Caki2 (cell line): ENCODE measurements at places on chromosomes 4 and X. TPM values are rescaled to one million over a fixed set of nuclear protein-coding genes. Genes with fewer than 3 reads are reported as not detected.

- no peak for DNase-seq
Observed at GRCh38 chr4:106270736-106271135, 45.3 kb downstream of the TBCK start.

APLN gene
- 0.06 and 0.07 TPM in 2 replicates for total RNA-seq

DNA sequence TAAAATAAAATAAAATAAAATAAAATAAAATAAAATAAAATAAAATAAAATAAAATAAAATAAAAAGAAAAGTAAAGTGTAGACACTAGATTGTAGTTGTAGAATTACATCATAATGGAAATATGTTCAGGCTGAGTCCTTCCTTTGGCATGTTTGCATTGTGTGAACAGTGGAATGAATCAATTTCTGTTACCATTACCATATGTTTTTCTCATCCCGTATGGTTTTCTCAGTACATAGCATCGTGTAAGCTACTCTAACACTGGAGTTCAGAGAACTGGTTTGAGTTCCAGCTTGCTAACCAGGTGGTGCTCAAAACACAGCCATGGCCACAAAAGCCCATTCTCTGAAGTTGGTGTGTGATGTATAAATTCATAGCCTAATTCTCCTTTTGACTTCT is 45.9 kb downstream of the USP11 start:
- no peak for DNase-seq

- DNase-seq, result no peak
Observed at GRCh38 chrX:103919270-103919637, 43.2 kb upstream of the TMSB15B start.

XPNPEP2 gene
- total RNA-seq, result not detected in 2 replicates

- no peak for DNase-seq
Observed at GRCh38 chr4:157804986-157805385, 367.8 kb downstream of the GASK1B start.

DNA sequence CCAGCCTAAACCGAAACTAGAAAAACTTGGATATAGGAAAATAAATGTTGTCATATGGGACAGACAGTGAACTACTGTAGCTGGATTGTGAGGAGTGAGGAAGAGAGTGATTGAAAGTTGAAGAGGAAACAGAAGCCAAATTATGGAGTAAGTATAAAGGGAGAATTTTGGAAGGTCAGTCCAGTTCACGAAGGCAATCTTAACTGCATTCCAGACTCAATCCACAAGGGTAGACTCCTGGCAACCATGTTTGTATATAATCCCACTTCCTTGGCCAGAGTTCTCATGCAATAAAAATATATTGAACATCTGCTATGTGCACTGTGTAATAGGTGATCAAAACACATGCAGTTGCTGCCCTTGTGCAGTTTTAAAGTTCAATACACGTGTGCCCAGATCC is 58.6 kb upstream of the CAMK2D start:
- no peak for DNase-seq

GRCh38 chr4:105184316-105184980 is 37.8 kb downstream of the TET2 start:
- DNase-seq, result peak; percentile 86

CFP gene
- total RNA-seq, result not detected in 2 replicates

- DNase-seq, result no peak
Observed at GRCh38 chr4:24010994-24011393, 121.1 kb upstream of the PPARGC1A start.

DNA sequence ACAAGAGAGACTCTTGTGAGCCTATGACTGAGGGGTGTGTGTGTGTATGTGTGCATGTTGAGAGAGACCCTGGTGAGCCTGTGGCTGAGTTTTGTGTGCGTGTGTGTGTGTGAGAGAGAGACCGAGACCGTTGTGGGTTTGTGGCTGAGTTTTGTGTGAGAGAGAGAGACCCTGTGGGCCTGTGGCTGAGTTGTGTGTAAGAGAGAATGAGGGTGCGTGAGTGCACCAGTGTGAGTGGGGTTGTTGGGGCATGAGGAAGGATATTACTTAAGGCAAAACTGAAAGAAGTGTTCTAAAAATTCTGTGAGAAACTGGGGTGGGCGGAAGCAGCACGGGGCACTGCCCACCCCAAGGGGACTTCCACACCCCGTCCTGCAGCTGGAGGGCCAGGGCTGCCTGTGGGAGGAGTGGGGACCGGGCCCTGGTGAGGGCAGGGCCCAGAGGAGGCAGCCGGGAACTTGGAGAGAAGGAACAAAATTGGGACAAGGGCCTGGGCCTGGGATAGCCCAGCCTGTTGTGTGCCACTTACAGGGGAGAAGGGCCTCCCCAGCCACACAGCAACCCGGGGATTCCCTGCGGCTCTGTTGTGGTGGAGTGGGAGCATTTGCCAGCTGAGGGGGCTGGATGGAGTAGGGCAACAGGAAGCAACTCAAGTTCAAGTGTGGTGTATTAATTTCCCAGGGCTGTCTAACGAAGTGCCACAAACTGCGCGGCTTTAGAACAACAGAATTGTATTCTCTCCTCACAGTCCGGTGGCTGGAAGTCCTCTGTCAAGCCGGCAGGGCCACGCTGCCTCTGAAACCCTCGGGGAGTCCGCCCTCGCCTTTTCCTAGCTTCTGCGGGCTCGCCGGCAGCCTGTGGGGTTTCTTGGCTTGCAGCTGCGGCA is 22.1 kb downstream of the TMEM131L start:
- no peak for DNase-seq

DNA sequence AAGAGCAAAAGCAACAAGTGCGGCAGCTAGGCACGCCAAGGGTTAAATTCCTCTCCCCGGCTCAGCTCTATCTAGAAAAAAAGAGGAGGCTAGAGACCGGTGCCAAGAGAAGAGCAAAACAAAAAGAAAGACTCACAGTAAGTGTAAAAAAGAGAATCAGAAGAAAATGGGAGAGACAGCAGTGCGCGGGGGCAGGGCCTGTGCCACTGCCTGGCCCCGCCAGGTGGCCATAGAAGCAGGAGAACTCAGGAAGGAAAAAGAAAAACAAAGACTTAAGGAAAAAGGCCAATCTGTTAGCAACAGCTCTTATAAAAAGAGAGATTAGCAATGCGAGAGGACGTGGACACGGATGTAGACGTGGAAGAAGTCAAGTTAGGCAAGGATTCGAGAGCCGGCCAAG is 3.2 kb downstream of the ACOX3 start:
- no peak for DNase-seq

- no peak for DNase-seq
Observed at GRCh38 chr4:61298178-61298740, 98.1 kb downstream of the ADGRL3 start.

- DNase-seq, result no peak
Observed at GRCh38 chrX:50881028-50881427, 29.5 kb upstream of the BMP15 start.

DNA sequence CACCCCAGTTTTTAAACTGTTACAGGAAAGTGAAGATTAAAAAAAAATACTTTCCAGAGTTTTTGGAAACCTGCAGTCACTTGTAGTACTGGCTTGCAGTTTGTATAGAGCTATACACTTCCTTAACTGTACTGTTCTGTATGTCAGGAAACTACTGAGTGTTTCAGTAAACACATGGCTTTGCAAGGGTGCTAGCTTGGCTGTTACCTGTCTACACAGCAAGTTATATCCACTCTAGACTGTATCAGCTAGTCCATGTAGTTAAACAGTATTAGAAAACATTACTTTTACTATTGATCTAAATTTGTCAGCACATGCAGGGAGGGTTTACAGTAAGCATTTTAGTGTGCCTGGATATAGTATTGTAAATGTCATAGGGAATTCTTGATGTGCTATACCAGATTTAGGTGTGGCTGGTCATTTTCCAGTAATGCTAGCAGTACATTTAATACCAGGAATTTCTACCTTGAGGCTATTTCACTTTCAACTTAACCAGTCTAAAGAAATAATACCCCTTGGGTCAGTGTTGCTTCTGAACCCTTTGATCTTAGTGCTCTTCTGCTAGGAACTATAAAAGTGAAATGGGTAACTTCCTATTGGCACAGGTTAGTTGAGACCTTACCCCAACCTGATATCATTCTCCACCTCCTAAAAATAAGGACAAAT is 192.3 kb upstream of the ANKRD50 start:
- no peak for DNase-seq
